ENCODE measurements at places on chromosomes 5 and 9.
A peak's percentile ranks its signal among the peaks of the same experiment; 100 is the strongest.

DNA sequence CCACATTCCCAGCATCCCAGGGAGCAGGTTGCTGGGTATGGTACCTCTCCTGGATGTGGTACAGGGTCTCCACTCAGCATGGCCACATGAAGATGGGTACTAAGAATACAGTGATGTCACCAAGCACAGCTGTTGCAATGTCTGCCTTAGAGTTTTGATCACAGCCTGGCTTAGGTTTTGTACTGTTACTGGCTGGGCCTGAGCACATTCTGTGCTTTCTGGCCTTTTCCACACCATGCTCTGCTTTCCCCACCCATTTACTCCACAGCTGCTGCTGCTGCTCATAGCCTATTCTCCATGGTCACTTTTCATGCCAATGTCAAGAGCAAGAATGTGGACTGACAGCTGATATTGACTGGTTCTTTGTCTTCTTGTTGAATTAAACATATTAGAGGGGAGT, 481.9 kb downstream of the ARHGEF28 start:
- DNase-seq: no peak

DNA sequence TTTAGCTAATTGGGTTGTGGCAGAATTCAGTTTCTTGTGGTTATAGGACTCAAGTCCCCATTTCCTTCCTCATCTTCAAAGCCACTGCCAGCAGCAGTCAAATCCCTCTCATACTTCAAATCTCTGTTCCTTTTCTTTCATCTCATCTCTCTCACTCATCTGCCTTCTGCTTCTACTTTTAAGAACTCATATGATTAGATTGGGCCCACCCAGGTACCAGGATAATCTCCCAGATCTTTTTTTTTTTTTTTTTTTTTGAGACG, 8.0 kb upstream of the REEP5 start:
- peak; percentile 64 for DNase-seq

DNA sequence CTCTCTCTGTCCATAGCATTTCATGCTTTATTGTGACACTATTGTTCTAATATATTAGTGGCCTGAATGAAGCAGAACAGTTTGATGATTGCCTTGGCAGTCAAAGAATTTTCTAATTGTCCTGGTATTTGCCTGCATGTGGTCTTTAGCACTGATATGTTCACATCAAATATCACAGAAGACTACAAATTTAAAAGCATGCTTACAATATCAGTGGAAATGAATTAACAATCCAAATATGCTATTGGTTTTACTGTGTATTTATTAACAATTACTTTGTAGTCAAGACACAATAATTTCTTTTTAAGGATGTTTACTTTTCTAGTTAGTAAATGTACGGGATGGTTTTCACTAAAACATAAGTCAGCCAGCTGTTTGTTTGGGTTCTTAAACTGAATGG, 18.3 kb downstream of the EFNA5 start:
- DNase-seq: no peak

- no peak for DNase-seq
Measured at GRCh38 chr5:156669416-156669815, 180.7 kb upstream of the PPP1R2B start.

DNA sequence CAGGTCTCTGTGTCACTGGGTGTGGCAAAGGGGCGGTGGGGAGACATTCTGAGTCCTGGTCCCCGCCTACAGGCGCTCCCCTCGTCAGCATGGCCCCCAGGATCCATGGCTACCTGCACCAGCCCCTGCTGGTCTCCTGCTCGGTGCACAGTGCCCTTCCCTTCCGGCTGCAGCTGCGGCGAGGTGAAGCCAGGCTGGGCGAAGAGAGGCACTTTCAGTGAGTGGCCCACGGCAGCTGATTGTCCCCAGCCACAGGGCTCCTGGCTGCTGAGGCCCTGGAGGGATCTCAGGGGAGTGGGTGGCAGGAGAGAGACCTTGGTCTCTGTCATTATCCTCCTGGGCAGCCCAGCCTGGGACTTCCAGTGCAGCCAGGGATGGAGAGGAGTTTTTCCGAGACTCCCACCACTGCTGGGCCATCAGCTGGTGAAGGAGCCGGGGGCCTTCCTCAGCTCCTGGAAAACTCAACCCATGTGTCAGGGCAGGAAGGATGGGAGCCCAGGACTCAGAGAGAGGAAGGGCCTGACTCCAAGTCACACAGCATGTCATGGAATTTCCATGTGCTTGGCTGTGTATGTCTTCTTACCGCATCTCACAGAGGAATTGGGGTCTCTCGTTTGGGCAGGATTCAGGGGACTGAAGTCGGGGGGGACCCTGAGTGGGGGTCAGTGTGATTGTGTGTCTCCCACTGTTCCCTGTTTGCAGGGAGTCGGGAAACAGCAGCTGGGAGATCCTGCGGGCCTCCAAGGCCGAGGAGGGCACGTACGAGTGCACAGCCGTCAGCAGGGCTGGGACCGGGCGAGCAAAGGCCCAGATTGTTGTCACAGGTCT, 37.4 kb downstream of the HMCN2 start:
- no peak for DNase-seq

- DNase-seq: no peak
Measured at GRCh38 chr9:123365287-123365880, 9.4 kb downstream of the CRB2 start.

DNA sequence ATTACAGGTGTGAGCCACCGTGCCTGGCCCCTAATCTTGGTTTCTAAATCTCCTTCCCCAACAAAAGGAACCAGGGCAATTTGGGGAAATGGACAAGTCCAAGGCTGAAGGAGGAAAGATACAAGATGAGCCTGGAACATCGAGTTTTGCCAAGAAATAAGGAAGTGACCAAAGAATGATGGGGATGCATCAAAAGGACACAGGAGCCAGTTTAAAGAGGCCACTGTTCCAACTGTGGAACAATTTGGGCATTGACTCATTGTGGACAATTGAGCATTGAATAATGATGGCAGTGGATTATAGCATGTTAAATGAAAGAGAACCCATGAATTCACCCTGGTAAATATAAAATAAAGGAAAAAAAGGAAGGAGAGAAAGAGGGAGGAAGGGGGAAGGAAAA, 47.5 kb downstream of the DUSP1 start:
- DNase-seq: no peak

GRCh38 chr9:111431684-111432083, 52.5 kb downstream of the ECPAS start:
- DNase-seq: no peak

- DNase-seq: peak; percentile 8
Measured at GRCh38 chr9:133955821-133956411, 36.2 kb downstream of the VAV2 start.

- no peak for DNase-seq
Measured at GRCh38 chr5:131587541-131587940, 47.5 kb downstream of the RAPGEF6 start.

GRCh38 chr9:107548298-107549142, 59.0 kb upstream of the KLF4 start:
- peak; percentile 14 for DNase-seq

GRCh38 chr9:128895556-128895955, 13.6 kb downstream of the LRRC8A start:
- no peak for DNase-seq

- DNase-seq: no peak
Measured at GRCh38 chr5:72035831-72036230, 71.4 kb upstream of the MAP1B start.

GRCh38 chr5:82512025-82512424, 233.9 kb upstream of the RPS23 start:
- DNase-seq: peak; percentile 22

DNA sequence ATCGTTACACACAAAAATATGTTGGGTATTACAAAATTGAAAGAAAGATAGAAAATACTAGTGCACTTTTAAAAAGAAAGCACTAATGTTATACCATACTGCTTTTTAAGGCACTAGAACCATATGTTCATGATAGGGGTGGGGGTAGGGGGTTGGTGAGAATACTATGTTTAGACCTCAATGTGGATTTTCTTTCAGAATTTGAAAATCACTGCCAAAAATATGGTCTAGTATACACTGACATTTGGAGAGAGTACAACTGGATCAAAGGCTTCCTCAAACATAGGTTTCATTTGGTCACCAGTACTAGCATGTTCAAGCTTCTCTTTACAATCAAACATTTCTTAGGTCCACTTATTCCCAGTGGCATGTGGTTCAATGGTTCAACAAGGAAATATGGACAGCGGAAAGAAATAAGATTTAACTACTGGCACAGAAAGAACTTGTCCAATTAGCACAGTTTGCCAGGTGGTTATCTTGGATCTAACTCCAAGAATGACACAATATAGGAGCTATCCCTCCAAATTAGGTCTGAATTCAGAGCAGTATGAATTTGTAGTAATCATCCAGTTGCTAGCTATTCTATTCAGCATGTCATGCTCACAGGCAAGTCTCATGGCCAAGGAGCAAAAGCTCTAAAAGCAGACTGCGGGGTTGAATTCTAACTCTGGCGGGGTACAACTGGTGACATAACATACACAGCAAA, 139.3 kb downstream of the SLC24A2 start:
- DNase-seq: no peak

DNA sequence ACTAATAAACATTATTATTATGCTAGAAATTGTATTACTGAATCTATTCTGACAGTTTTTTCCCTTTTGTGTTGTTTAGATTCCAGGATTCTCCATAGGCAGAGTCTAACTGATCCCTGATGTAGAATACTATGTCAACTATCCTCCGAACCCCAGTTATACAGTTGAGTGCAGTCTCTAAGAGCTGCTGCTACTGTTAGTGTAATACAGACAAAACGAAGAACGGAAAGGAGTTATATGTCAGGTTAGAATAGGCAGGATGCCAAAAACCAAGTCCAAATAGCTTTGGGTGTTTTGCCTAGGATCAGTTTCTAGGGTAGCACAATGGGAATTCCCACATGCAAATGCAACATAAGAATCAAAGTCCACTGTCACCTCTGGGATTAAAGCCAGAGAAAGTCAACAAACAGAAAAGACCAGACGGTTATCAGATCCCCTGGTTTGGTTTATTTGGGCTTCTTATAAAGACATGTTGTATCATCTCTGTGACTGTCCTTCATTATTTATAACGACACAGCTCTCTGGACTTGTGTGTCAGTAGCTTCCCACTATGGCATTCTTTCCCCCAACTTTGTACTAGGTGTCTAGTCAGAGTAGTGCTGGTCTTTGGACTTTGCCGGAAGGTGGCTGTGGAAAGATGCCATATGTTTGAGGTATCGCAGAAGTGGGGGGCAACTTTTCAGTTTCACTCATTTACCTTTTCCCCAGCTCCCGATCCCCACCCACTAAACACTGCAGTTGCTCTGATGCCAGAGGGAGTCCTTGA, 14.9 kb upstream of the TMEM38B start:
- DNase-seq: no peak

- DNase-seq: peak; percentile 27
Measured at GRCh38 chr5:473551-474192, 30.7 kb downstream of the EXOC3 start.

- peak; percentile 38 for DNase-seq
Measured at GRCh38 chr5:141753971-141754713, 72.1 kb upstream of the ARAP3 start.

GRCh38 chr9:97772145-97772544, 75.0 kb upstream of the XPA start:
- DNase-seq: no peak

- no peak for DNase-seq
Measured at GRCh38 chr5:66337626-66338226, 193.6 kb downstream of the SREK1 start.

GRCh38 chr9:74847478-74848152, 40.1 kb downstream of the TRPM6 start:
- DNase-seq: peak; percentile 61

- DNase-seq: no peak
Measured at GRCh38 chr5:142245786-142246185, 79.0 kb downstream of the SPRY4 start.

DNA sequence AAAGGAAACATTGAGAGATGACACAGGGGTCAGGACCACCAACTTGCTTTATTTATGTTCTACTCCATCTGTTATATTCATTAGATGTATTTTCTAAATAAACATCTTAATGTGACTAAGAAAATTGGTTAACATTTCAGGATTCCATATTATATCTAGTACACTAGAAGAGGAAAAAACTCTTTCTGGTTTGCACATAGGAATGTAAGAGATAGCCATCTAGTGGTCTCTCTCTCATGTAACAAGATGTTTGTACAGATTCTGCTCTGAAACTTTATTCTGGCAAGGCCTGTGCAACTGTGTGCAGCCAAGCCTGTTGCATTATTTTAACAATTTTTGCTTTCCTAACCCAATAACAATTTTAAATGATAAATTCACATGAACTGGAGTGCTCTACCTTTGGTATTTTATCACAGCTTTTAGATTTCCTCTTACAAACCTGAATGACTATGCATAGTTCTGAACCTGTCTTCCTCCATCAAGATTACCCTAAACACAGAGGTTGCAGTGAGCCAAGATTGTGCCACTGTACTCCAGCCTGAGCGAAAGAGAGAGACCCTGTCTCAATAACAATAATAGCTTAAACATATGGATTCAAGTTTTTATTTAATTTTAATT, 148.2 kb downstream of the GIN1 start:
- peak; percentile 16 for DNase-seq

GRCh38 chr5:132810605-132811004, 2.5 kb upstream of the SOWAHA start:
- DNase-seq: no peak

DNA sequence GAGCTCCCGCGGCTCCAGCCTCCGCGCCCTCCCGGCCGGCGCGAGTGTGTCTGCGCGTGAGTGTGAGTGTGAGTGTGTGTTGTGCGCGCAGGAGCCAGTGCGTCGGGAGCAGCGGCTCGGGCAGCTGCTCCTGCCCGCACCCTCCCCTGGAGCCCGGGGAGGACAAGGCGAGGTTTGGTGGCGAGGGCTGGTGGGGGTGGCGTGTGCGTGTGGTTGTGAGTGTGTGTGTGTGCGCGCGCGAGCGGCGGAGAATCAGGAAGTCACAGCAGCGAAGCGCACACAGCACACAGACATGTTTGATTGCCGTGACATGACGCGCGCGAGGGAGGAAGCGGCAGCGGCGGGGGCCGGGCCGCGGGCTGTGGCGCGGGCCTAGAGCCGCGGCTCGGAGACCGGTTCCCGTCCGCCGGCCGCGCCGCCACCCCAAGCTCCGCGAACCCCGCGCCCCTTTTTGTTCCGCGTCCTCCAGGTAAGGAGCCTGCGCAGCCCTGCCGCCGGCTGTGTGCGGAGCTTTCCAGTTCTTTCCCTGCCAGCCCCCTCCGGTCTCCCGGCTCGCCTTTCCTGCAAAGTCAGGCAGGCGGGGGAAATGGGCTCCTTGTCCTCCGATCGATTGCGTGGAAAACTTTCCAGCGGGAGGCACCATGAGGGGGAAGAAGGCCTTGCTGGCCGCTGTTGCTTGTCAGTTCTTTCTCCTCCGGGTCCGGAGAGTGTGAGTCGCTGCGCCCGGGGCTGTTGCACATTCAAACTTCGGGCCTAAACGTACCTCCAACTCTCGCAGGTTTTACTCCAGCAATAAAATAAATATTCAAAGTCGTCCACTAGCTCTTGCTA, 2.4 kb downstream of the SMARCA2 start:
- DNase-seq: peak; percentile 76

GRCh38 chr9:123246534-123246933, 21.9 kb downstream of the STRBP start:
- DNase-seq: no peak

- no peak for DNase-seq
Measured at GRCh38 chr9:117548556-117548955, 133.7 kb upstream of the ASTN2 start.

- peak; percentile 59 for DNase-seq
Measured at GRCh38 chr5:143217065-143217803, 186.3 kb downstream of the NR3C1 start.

GRCh38 chr9:85973238-85973637, 32.3 kb downstream of the NAA35 start:
- no peak for DNase-seq

All from activated CD4-positive, alpha-beta T cell treated with anti-CD3 and anti-CD28 coated beads, Interleukin-2, Interleukin-6, amounts not matched to agents 100 ng/mL and 50 ng/mL, durations not matched to agents 16 hours and 8 hours (primary cell).